ENCODE measurements at places on chromosomes 12 and 14.

DNA sequence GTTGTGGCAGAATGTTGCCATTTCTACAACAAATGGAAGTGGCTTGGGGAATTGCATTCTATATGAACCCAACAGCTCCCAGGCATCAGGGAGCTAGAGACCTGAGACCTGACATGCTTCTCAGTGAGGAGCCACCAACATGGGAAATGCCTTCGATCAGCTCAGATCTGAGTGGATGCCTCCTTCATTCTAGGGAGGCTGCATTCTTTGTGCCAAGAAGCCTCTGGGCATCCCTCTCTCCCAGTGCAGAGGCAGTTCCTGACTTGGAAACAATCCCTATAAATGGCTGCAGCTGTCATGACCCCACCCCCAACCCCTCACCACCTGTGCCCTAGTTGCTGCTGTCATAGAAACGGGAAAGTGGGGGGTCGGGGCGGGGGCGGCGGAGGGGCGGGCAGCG, 196.3 kb downstream of the PPM1H start:
- DNase-seq: no peak

DNA sequence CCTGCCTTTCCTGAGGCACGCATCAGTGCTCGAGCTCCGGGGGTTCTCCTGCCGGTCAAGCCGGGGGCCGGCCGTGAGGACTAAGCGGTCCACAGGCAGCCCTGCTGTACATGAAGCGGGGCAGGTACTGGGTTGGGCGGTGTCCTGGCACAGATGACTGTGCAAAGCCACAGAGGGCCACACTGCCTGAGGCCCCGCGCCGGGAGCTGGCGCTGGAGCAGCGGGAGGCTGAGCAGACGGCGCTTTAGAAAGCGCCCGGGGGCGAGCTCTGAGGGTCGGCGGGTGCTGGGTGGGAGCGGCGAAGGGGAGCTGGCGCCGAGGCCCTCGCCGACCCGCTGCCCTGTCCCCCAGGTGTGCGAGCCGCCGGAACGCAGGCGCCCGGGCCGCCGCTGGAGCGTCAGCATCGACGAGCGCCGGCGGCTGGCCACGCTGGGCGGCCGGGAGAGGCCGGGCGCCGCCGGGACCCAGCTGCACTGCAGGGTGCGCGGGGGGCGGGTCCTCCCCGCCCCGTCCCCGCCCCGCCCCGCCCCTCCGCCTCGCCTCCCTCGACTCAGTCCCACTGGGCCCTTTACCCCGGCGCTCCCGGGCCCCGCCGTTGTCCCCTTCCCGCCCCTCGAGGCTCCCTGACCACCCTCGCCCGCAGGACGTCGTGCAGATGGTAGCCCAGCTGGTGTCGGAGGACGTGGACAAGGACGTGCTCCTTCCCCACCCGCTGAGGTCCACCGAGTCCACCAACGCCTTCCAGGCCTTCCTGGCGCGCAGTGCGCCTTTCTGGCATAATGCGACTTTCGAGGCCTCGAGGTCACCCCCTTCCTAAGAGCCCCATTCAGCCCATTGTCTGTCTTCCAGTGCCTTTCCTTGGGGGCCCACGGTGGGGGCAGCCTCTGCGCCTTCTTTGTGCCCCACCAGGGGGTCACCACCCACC, 8.3 kb upstream of the MTA1 start:
- DNase-seq: no peak

DNA sequence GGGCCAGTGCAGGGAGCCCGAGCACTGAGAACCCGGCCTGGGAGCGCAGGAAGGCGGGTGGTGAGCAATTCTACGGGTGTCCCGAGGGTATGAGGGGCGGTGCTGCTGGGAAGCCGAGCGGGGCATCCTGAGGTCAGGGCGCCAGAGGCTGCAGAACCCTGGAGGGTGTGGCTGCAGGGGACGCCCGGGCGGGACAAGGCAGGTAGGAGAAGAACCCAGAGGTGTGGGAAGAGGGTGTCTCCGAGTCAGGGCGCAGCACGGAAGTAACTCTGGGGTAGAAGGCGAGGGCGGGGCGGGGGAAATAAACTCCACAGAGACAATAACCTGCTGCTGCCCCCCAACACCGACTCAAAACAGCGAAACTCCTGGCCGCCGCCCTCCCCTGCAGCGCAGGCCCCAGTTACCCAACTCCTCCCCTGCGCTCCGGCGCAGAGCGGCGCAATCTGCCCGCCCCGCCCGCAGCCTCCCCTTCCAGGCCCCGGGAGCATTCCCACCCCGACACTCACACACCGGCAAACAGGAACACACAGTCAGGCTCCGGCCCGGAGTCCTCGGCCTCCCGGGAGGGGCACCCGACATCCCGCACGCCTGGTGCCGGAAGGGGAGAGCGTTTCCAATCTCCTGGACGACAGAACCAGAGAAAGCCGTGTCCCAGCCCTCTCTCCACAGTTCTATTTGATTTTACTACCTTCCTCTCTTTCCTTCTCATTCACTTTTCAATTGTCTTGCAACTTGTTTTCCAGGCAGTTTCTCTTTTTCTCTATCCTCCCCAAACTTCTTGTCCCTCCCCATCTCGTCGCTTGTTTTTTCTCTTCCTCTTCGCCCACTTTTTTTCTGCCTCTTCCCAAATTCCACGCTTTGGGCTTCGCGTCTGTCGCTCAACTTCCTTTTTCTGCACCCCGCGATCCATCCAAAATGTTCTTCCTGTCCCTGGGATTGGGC, 2.4 kb downstream of the HRK start:
- DNase-seq: no peak

- no peak for DNase-seq
Measured at GRCh38 chr12:128820253-128820652, 3.5 kb downstream of the SLC15A4 start.

DNA sequence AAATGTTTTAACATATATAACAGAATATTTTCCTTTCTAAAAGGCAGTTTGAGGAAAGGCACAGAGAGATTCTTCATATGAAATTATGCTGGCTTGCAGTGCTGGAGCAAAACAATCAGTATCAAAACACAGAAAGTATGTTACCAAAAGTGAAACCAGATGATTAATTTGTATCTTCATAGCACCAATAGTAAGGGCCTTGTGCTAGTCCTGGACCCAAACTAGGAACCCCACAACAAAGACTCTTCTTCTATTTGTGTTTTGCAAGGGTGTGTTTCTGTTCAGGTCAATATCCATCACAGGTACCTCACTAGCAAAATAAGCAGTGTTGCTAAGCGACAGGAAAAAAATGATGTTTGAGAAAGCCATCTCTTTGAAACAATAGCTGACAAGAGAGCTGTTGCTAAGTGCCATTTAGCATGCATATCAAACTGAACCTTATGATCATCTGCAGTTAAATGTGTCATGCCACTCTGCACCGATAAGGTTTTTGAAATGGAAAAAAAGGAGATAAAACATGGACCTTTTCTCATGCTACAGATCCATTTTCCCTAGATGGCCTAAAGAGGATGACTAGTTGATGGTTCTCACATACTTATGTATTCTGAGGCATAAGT, 196.2 kb upstream of the ALG10 start:
- DNase-seq: no peak

- DNase-seq: no peak
Measured at GRCh38 chr14:67441256-67441655, 29.3 kb upstream of the PLEK2 start.

- no peak for DNase-seq
Measured at GRCh38 chr12:80834724-80835123, 103.0 kb downstream of the LIN7A start.
